Fibroblast of villous mesenchyme (primary cell): ENCODE measurements at places on chromosomes 7 and 10.

- DNase-seq: peak; percentile 90
Measured at GRCh38 chr10:35433851-35434426, 97.6 kb downstream of the CCNY start.

DNA sequence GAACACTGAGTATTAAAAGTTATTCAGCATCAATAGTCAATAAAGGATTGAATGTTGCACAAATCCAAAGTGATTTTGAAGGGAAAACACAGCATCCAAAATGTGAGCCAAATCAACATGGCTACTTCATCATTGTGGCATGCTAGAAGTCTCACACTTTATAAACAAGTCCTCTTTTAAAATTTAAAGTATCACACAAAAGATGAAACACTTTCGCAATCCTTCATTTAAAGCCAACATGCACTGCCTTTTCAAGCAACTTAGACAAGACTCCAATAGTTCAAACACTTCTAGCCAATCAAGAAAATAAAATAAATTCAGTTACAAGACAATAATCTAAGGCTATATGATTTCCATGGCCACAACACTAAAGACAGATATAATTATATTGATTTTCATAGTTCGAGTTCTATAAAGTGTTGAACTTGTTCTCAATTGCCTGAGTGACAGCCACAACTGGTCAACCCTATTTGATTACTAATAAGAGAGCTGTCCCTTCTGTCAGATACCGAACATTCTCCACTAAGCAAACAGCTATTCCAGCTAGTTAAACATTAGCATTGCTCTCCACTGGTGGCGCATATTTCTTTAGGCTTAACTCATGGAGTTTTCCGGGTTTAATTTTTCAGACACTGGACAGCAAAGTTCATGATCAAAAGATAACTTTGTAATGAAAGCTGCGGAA, 8.3 kb downstream of the EBF3 start:
- DNase-seq: no peak

GRCh38 chr7:7565018-7565680, 1.5 kb upstream of the MIOS start:
- no peak for DNase-seq

DNA sequence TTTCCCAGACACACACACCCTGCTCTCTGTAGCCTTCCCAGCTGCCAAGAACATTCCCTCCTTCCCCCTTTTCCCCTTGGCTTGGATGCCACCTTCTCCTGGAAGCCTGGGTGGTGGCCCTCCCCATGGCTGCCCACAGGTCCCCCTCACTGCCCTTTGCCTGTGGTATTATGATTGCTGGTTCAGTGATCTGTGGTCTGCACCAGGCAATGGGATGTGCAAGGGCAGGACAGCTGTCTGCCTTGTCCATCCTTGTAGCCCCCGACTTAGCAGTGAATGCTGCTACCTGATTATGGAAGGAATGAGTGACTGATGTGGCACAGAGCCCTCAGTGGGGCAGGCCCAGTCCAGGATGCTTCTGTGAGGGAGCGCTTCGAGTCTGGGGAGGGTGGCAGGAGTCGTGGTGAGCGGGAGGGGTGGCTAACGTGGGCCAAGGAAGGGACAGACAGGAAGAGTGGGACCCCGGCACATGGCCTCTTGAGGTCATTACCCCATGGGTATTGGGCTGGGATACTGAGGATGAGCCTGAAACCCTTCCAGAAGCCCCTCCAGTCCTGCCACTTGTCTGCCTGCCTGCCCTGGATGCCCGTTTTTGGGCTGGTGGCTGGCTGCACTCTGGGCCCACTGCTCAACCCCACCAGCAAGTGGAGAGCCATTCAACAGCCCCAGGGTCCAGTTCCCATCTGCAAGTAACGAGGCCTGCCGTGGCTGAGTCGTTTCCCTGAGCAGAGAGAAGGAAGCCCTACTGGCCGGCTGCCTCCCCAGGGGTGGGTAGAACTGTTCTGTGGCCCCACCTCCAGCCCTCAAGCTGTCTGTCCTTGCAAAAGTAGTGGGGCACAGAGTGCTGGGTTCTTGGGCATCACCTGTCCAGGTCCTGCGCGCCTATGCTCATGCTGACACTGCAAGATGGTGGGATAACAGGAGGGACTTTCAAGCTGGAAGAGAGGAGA, 8.8 kb downstream of the CHST3 start:
- DNase-seq: no peak

DNA sequence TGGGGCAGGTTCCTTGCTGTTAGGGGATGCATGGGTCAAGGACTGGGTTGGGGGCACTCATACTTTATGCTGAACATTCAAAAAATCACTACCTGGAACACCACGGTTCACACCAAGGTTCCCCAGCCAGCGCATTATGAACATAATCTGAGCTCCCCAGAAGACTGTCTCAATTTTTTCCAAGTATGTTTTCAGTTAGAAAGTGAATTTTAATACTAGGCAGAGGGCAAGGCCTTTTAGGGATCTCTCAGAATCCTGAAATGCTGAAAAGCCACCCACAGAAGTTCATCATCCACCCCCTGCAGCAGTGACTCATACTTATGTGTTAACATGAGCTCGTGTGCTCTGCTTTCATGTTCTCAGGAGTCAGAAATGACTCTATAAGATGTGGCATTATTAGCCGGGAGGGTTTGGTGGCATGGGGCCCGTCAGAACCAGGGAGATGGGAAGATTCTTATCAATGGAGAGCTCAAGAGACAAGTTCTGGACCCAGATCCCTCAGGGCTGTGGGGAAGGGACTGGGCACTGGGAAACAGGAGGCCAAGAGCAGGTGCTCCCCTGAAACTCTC, 185.2 kb upstream of the ITGB1 start:
- DNase-seq: peak; percentile 61

- peak; percentile 36 for DNase-seq
Measured at GRCh38 chr7:140982508-140982907, 32.2 kb downstream of the MRPS33 start.

DNA sequence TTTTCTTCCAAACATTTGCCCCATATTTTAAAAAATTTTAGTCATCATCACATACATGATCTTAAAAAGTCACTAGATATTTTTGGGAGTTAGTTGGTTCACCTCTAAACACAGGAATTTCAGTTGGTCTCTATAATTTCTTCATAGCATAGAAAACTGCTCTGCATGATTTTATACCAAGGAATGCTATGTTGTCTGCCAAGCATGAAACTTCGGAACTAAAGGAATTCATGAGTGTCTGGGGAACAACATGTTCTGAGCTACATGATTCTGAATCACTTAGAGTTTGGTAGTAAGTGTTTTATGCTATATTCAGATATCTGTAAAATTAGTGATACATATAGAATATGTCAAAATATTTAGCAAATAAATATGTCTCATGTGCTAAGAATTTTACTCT, 957.8 kb downstream of the GATA3 start:
- no peak for DNase-seq

GRCh38 chr7:102214477-102215072, 72.1 kb upstream of the SH2B2 start:
- no peak for DNase-seq

DNA sequence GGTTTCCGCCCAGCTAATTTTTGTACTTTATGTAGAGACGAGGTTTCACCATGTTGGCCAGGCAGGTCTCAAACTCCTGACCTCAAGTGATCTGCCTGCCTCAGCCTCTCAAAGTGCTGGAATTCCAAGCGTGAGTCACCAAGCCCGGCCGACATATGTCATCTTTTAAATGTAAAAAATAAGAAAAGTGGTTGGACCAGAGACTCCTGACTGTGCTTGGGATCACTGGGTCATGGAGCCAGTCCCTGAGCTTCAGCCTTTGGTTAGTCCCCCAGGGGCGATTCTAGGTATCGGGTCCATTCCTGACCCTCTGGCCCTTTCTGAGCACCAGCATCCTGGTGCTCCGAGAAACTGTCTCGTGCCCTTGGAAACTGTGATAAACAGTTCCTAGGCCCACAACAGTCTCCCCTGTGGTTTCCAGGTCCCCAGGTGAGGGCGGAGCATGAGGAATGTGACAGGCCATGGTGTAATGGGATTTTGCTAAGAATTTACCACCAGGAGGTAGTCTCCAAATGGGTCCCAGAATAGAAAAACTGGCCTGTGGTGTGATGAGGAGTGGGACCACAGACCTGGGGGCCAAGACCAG, 32.8 kb downstream of the UBTD1 start:
- no peak for DNase-seq

DNA sequence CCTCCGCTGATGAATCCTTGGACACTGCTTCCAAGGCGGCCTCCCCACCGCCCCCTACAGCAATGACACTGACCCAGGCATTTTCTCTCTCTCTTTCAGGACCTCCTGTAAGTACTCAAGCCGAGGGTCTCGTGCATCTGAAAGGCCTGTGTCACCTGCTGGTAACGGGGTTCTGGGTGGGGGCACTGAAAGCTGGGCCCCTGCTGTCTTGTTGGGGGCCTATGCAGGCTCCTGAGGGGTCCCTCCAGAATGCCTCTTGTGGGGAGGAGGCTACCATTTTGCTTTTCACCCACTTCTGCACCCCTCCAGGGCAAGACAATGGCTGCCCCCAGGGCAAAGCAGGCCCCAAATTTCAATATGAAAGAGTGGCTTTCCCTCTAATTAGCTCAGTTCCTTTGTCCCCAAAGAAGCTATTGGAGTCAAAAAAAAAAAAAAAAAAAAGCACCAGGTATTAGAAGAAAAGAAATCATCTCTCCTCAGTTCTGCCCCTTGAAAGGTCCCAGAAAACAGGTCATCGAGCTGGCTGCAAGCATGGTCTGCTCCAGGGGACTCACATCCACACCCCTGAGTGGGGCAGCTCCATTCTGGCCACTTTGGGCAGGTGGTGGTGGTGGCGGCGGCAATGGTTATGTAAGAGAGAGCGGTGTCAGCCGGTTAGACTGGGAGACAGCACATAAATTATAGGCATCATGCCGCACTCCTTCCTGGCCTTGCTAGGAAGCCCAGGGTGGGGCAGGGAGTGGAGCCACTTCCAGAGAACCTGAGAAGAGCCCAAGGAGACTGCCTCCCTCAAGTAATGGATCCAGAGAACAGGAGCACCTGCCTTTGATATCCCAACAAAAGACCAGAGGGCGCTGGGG, 66.2 kb downstream of the COL13A1 start:
- DNase-seq: no peak

DNA sequence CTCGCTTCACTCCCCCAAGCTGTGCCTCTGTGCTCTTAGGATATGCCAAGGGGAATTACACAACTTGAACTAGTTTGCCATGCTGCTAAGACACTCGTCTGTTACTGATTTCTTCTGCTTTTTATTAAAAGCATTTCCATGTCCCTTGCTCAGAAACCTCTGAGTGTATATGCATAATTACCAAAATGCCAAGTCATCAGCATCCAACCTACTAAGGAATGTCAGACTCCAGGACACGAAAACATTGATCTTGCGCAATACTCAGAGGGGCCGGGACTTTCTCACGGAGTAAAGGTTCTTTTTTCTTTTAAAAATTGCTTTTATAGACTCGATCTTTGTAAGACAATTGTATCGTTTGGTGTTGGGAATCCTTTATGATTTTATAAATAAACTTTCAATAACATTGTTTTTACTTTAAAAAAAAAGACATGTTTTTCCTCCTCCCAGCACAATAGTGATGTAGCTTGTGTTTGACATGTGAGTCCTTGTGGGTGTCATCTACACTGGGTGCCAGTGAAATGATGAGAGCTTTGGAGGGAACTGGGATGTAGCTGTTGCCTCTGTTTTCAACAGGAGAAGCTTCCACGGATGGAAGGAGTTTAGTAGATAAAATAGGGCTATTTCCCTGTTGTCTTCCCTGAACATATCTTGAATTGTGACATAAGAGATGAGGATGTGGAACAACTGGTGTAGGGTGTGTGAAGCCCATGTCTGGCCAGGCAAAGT, 43.6 kb downstream of the CNNM1 start:
- DNase-seq: peak; percentile 77

DNA sequence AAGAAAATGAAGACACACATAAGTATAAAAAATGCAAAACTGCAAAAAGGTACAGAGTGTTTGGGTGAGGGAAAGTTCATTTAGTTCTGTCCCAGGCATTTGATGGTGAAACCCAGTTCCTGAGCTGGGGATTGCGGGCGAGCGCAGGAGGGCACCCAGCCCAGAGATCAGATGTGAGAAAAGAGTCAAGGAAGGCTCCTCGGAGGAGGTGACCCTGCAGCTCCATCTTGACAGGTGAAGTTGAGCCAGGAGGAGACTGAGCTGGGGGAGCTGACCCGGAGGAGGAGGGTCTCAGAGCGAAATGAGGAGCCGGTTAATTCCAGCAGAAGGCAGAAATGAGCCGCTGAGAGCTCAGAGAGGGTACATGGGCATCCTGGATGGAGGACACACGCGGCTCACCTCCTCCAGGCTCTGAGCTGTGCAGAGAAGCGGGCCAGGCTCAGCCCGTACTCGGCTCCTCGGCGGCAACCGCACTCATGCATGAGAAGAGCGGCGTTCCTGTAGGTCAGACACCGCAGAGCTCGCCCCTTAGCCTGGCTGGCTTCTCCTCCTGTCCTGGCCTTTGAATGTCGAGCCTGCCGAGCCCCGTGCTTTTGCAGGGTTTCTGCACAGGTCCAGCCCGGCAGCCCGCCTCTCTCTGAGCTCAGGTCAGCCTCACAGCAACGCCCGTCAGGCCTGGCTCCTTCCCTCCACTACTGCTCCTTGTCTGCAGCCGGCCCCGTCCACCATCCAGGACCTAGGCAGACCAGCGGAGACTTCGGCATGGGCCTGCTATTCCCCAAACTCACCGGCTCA, 9.5 kb upstream of the RAMP3 start:
- no peak for DNase-seq

DNA sequence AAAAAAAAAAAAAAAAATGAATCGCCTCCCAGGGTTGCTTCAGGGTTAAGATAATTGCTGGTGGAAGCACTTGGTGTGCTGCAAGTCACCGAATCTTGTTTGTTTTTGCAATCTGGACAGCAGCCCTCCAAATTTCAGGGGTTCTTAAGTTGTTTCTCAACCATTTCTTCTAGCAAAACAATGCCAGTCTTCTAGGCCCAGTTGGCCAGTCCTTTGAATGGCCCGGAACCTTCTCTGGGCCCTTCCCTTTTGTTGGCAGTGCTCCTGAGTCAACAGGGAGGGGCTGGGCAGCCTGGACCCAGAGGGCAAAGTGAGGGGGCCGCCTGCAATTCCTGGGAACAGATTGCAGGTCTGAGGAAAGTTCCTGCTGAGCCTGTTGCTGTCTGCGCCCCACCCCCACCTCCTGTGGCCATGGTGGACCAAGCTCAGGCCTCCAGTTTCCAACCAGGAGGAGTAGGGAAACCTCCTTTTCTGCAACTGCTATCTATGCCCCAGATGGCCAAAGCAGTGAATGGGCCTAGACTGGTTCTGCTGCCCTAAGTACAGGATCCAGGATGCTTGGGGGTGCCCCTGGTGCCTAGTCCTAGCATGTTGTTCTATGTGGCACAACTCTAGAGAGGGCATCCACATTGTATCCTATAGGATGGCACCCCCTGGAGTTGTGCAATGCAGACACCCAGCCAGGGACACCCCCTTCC, 31.4 kb upstream of the PDCD4 start:
- DNase-seq: no peak

GRCh38 chr10:97425964-97426775, at the start of gene PGAM1:
Gene PGAM1, plus strand, starts transcription at chr10:97426191. Its CDS starts 117 bp downstream, at chr10:97426308.
- peak; percentile 96 for DNase-seq

- DNase-seq: peak; percentile 97
Measured at GRCh38 chr7:90111-91063, 102.0 kb upstream of the FAM20C start.

GRCh38 chr7:149774237-149775175, 1.1 kb upstream of the ZNF467 start:
- DNase-seq: no peak
